K562 (cell line): ENCODE measurements at places on chromosomes 6 and 20. TPM values are rescaled to one million over a fixed set of nuclear protein-coding genes. Genes with fewer than 3 reads are reported as not detected.

TUBB1 gene
- polyA plus RNA-seq = 1.9 and 3.0 TPM in 2 replicates

GRCh38 chr20:37336369-37337207 is 9.4 kb upstream of the SRC start:
- peak; percentile 71 for DNase-seq

DNA sequence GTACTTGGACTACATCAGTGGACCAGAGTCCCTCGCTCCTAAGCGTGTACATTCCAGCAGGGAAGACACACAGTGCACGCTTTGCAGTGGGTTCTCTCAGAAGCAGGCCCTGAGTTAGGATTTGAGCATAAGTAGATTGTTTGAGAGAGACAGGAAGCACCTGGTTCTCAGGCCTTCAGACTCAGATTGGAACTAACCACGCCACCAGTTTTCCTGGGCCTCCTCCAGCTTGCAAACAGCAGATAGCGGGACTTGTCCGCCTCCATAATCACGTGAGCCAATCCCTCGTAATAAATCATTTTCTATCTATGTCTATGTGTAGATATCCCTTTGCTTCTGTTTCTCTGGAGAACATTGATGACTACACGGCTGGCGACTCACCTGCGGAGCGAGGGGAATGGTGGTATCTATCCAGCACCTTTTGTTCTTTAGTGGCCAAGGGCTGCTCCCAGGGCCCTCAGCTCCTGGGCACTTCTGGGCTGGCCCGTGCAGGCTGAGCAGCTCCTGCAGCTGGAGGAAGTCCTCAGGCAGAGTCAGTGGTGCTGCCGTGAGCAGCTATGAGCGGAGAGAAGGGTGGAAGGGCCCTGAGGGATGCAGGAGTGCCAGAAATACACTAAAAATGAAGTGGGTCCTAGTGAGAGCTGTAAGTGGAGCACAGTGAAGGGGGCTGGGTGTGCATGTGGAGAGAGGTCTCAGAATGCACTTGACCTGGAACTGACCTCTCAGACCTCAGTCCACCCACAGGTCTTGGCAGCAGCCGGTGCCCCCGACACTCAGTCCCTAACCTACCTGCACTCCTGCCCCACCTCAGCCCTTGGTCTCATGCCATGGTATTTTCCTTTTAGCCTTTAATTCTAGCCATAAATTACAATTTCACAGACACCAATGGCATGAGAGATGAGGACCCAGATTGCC is 76.9 kb downstream of the STK35 start:
- DNase-seq = no peak

DNA sequence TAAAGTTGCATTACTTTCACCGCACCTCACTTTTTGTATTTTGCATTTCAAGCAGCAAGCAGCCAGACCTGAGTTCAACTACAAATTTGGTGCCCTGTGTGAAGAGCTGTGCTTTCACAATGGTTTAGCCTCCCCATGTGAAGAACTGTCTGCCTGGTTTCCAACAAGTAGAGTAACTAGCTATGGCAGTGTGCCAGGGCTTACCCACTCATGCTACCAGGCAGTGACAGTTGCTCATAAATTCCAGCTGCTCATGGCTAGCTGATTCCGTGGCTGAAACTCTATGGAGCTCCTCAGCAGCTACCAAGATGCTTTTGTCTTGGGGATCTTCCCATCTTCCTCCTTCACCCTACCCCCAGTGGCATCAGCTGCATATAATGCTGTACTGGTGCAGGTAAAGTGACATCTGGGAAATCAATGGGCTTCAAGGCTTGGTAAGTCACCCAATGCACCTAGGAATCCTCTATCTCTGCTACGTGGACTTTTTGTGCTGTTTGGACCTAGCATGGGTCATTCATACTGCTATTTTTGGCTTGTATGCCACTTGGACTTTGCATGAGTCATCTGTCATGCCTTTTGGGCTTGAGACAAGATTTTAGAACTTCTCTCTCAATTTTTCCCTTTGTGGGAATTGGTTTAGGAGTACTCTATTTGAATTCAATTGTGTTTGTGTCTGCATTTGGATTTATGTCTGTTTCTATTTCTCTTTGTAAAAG is 176.5 kb upstream of the GJE1 start:
- no peak for DNase-seq

DNA sequence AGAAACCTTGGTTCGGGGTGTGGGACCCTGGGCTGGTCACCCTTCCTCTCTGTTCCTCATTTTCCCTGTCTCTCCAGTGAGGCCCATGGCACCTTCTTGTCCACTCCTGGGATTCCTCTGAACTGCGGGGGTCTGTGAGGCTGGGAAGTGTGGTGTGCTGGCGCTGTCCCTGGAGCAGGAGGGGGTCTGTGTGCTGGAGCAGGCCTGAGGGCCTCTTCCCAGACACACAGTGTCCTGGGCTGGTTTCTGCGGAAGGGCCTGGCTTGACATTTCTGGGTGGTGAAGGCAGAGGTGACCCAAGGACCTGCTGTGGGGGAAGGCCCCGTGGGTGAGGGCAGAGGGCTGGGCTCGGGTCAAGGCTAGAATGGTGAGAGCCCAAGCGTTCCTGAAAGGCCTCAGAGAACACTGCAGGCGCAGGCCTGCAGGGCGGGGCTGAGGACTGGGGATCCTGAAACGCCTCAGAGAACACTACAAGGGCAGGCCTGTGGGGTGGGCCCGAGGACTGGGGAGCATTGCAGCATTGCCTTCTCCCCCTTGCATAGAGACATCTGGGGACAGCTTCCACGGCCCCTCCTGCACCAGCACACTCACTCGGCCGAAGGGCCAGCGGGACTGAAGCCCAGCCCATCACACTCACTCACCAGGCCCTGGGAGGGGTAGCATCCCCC is 10.6 kb upstream of the BAK1 start:
- DNase-seq = peak; percentile 55
